Kidney (tissue), 22 donors: ENCODE measurements at places on chromosomes 1 and 21.

- DNase-seq, result peak; percentile 71
Observed at GRCh38 chr1:89358287-89358893, 5.5 kb upstream of the GBP6 start.

DNA sequence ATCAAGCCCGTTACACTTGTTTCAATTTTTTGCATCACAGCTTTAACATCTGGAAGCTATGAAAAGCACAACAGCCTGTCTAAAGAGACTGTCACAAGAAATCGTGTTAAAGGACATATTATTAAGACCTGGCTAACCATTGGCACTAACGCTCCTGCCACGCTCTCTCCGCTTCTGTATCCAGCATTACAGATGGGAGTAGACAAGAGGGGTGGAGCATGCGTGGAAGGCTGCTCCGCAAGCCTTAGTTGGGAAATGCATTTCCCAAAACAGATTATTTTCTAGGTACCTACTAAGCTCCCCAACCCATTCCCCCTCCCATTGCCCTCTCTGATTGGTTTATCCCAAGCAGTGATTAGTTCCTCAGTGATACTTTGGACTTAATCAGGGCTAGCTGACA, 72.4 kb downstream of the NTNG1 start:
- DNase-seq, result no peak

GRCh38 chr1:166814611-166815010, 24.7 kb upstream of the POGK start:
- no peak for DNase-seq

DNA sequence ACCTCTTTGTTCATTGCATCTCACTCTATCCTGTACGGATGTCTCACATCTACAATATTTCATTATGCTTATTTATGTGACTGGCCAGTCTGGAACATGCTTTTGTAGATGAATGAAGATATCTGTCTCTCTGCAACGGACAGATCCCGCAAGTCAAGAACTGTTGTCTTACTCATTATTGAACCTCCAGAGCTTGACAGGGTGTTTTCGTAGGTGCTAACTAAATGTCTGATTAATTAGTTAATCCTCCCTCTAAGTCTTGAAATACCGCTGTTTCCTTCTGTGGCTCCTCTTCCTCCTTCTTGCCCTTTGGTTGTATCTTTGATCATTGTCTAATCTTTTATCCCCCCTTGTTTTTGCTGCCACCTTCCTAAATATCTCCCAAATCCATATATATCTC, 3.2 kb upstream of the C1orf162 start:
- no peak for DNase-seq

- no peak for DNase-seq
Observed at GRCh38 chr1:76075188-76075489, 593 bp downstream of the ST6GALNAC3 start.

GRCh38 chr1:147626739-147627138, 43.6 kb downstream of the ACP6 start:
- DNase-seq, result no peak

GRCh38 chr1:89604414-89604735, 28.5 kb upstream of the LRRC8C start:
- no peak for DNase-seq

- no peak for DNase-seq
Observed at GRCh38 chr21:31410499-31411131, 66.6 kb upstream of the TIAM1 start.

DNA sequence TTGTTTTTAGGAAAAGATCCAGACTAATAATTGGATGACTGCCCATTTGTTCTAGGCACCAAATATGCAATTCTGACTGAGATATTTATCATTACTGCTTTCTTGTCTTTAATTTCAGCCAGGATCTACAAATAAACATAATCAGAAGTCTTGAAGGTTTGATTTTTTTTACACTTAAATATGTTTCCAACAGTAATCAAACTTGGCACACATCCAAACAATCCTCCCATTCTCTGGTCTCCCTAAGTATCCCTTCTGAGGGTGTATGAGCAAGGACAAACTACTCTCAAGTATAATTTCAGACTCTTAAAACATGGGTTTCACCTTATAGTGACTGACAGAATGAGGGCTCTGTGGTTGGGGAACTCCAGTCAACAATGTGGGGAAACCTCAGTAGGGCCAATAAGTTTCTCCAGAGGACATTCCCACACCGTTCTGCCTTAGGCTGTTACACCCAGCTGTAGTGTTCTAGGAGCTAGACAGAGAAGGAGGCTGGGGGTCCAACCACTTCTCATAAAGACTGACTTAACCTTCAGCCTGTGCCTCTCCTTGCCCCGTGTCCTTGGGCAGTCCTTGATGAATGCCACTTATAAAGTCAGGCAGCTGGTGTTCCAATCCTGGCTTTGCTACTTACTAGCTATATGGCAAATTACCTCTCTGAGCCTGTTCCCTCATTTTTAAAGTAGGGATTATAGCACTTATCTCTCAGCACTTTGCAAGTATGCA, 1.5 kb upstream of the PALMD start:
- DNase-seq, result no peak

DNA sequence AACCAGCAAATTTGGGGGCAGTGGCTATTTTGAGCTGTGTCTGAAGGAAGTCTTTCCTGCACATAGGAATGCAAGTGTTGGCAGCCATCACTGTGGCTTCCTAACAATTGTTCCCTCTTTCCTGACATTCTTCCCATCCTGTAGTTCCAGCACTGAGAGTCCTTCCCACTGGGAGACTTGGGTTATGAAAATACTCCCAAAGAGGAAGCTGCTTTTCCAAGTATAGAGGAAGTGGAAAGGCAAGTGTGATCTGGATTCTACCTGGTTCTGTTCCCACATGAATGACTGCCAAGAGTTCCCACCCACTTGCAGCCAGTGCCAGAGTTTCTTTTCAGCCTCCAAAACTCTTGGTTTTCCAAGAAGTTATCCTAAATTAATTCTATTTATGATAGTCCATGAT, 98.5 kb upstream of the CD53 start:
- no peak for DNase-seq

DNA sequence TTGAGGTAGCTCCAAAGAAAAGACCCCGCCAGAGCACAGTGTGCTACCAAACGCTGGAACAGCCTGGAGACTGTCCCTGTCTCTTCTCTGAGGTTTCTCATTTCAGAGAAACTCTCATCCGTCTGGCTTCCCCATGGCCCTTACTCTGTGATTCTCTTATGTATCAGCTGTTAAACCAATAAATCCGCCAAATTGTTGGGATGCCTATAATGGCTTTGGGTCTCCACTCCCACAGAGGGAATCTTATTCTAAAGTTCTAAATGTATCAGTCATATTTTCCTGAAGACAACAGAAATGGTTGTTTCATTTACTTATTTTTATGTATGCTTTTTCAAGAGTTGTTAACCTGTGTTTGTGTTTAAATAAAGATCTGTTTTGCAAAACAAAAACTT, 4.0 kb downstream of the ERG start:
- DNase-seq, result no peak

- peak; percentile 90 for DNase-seq
Observed at GRCh38 chr1:71047635-71048607, at the start of gene PTGER3. PTGER3 (minus strand) TSS chr1:71047816; CDS start chr1:71047577, 239 bp downstream.

- no peak for DNase-seq
Observed at GRCh38 chr1:154076413-154076812, 78.5 kb downstream of the NUP210L start.

DNA sequence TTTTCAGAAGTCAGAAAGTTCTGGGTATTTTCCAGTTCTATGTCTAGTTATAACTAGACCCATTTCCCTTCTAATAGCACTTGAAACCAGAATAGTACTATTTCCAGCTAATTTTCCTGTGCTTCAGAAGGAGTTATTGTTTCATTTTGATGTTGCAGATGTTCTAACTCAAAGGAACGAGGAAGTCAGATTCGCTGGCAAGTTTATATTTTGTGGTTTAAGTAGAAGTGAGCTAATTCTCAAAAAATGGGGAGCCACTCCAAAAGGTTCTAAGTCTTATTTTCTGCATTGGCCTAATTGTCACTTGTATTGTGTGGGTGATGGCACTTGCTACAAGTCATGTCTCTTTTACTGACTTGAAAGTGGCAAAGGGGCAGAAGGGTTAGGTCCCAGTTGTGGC, 18.1 kb downstream of the CCDC185 start:
- DNase-seq, result no peak

- peak; percentile 94 for DNase-seq
Observed at GRCh38 chr1:39102537-39103327, 76.6 kb downstream of the NDUFS5 start.
